ENCODE measurements at places on chromosomes 1 and 21.

DNA sequence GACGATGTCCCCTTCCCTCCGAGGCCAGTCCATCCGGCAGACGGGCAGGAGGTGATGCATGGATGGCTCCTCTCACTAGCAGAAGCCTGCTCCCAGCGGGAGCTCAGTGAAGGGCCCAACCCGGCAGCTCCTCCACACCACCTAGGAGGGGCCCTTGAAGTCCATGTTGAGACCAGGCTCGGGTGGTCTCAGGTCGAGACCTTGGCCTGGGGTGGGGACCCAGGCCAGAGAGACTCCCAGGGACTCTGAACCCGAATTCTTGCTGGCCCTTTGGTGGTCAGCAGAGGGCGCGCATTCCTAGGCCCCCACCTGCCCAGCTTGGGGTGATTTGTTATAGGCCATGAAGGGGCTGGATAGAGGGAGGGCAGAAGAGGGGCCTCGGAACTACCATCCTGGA, 642 bp upstream of the NT5C1A start:
- DNase-seq, result no peak

GRCh38 chr1:150268340-150268704, 494 bp downstream of the APH1A start:
- no peak for DNase-seq

GRCh38 chr1:34681480-34682451, 73.1 kb upstream of the GJB5 start:
- peak; percentile 48 for DNase-seq

DNA sequence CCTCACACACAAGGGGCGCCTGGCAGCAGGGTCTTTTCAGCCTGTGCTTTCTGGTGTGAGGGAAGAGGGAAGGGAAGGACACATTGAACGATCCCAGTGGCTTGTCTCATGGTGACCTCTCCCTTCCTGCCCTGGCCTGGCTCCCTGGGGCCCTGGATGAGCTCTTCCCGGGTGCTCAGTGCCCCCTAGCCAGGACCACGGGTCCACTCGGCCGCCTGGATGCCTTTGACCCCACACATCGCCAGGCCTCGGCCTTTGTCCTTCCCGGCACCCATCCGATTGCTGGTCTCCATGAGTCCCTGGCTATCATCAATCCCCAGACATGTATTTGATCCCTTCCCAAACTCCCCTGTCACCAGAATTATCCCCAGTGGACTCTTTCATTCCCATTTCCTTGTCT, 6.0 kb upstream of the TFF3 start:
- DNase-seq, result no peak

- no peak for DNase-seq
These were observed 67.5 kb downstream of the MAP10 start for GRCh38 chr1:232872738-232873137.

DNA sequence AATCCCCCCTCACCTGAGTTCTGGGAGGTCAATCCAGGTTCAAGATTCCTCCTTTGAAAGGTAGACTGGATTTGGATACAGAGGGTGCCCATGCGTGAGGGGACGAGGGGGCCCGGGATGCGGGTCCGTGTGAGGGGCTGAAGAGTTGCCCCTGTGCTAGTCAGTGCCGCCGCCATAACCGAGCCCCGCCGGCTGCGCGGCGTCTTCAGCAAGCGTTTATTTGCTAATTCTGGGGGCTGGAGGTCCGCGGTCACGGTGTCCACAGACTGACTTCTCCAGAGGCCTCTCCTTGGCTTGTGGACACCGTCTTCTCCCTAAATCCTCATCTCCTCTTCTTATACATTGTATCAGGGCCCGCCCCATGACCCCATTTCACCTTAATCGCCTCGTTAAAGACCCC, 20.9 kb upstream of the SAMD11 start:
- DNase-seq, result no peak

GRCh38 chr21:34536820-34537219, 24.8 kb upstream of the KCNE1 start:
- no peak for DNase-seq

DNA sequence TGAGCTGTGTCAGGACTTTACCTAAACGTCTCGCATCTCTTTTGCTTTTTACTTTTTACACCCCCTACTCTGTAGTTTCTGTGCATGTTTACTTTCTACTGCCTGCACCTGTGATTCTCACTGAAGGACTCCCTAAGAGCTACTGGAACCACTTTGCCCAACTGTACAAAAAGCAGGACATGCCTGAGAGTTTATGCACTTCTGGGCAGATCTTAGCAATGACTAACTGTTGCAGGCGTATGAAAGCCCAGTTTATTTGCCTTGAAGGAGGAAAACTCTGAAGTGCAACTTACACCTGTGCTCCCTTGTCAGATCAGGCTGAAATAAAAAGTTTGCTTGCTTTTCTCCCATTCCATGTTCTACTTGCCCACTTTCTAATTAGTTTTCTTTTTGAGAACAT, 467.0 kb upstream of the USP24 start:
- no peak for DNase-seq

- DNase-seq, result no peak
These were observed 260.5 kb upstream of the ADGRL2 start for GRCh38 chr1:81540216-81540615.

DNA sequence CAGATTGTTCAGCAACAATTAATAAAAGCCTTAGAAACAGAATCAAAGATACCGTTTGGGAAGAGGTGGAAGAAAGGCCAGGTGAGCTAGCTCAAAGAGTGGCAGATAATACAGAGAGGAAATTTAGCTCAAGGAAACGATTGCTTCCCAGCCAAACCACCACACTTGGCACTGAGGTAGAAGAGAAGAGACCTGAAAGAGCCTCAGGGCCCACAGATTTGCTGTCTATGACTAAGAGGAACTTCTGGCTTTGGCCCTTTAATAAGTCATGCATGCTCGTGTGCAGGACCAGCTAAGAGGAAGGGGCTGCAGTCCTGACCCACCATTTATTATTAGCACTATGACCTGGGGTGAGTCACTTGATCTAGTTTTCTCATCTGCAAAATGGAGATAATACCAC, 72.8 kb upstream of the BCL10 start:
- no peak for DNase-seq

DNA sequence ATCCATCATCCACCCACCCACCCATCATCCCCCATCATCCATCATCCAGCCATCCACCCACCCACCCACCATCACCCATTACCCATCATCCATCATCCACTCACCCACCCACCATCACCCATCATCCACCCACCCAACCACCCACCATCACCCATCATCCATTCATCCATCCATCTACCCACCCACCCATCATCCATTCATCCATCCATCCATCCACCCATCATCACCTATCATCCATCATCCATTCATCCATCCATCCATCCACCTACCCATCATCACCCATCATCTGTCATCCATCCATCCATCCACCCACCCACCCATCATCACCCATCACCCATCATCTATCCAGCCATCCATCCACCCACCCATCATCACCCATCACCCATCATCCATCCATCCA, 81.5 kb downstream of the ADARB1 start:
- no peak for DNase-seq

DNA sequence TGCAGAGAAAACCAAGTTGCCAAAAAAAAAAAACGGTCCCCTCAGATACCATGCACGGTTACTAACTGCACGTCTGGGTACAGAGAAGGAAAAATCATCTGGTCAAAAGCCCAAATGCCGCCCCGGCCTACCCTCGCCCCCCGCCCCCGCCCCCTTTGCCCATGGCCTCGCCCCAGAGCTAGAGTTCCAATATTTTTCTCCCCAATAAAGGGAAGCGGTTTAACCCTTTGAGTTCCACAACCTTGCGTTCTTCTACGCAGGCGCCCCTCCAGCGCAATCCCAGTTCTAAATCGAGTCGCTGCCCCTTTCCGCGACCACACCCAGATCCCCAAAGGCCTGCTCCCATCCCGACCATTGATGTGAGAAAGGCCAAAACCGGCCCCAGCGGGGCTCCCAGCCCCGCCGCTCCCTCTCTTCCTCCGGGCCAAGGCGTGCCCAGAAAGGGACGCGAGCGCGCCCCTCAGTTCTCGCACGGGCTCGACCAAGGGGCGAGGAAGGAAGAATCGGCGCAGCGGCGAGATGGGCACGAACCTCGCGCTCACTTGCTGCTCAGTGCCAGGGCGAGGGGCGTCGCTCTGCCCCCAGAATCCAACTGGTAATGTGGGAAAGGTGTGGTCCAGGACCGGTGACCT, 797 bp downstream of the WDR47 start:
- DNase-seq, result peak; percentile 10

- no peak for DNase-seq
These were observed at the start of gene SMG7 for GRCh38 chr1:183472488-183473216. TSS of gene SMG7 (plus strand) at chr1:183472499. CDS start at chr1:183472621, 122 bp downstream.

GRCh38 chr1:198680174-198680875, 41.5 kb downstream of the PTPRC start:
- no peak for DNase-seq
